ENCODE measurements at places on chromosomes 5 and 9.
A peak's percentile ranks its signal among the peaks of the same experiment; 100 is the strongest.

GRCh38 chr9:28135549-28135948 is 562.3 kb upstream of the C9orf72 start:
- no peak for DNase-seq

DNA sequence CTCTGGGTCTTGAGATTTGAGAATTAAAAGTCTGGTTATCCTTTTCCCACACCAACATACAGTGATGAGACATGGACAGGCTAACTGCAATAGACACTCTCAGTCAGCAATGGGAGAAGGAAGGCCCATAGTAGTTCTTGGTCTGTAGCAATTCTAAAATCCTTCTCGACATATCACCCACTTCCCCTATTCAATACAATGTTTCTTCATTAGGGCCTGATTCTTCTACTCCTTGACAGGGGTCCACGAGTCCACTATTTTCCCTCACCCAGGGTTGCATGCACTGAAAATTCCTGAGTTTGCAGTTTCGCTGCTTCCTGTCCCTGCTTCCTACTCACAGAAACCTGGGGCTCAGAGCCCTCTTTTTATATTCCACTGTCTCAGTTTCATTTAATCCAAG is 402.8 kb downstream of the MAT2B start:
- no peak for DNase-seq

- peak; percentile 89 for DNase-seq
Measured at GRCh38 chr5:173452119-173452905, 124.1 kb upstream of the STC2 start.

DNA sequence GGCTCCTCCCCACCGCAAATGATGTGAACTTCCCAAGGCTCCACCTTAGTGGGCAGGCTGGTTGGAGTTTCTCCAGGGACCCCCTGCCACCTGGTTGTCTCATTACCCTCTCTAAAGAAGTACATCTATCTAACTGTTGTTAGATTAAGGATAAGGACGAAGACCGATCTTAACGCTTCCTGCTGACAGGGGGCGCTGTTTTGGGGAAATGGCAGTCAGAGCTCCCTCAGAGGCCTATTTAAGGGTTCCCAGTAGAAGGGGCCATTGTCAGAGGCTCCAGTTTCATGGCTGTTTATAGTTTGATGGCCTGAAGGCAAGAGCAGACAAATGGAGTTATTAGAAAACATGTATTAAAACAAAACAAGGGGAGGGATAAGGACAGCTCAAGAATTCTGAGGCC is 100.1 kb downstream of the SPEF2 start:
- no peak for DNase-seq

- peak; percentile 53 for DNase-seq
Measured at GRCh38 chr5:83715236-83716065, 5.2 kb downstream of the HAPLN1 start.

DNA sequence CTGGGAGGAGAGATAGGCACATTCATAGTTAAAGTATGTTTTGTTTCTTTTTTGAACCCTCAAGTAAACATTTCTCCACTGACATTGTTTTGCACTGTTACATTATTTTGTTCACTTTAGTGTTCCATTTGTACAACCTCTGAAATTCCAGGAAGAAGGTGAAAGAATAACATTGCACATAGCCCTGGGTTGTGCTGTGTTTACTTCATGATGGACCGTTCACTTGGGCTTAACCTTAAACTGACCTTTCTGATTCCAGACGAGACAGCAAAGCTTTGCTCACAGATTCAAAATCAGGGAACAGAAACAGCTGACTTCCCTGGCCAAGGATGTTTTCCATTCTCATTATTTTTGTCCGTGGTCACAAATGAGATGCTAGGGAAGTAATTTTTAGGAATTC is 42.8 kb upstream of the GDNF start:
- DNase-seq, result peak; percentile 17

- DNase-seq, result peak; percentile 13
Measured at GRCh38 chr5:107997338-107997980, 326.7 kb upstream of the EFNA5 start.

- DNase-seq, result no peak
Measured at GRCh38 chr9:82940376-82940775, 122.6 kb downstream of the RASEF start.
